Left forelimb (tissue), 1 donor: ENCODE measurements at places on chromosomes 11 and 22.

- DNase-seq, result no peak
Measured at GRCh38 chr11:102276362-102276761, 40.9 kb upstream of the BIRC3 start.

- DNase-seq, result no peak
Measured at GRCh38 chr11:36105743-36106581, 162.1 kb downstream of the LDLRAD3 start.

DNA sequence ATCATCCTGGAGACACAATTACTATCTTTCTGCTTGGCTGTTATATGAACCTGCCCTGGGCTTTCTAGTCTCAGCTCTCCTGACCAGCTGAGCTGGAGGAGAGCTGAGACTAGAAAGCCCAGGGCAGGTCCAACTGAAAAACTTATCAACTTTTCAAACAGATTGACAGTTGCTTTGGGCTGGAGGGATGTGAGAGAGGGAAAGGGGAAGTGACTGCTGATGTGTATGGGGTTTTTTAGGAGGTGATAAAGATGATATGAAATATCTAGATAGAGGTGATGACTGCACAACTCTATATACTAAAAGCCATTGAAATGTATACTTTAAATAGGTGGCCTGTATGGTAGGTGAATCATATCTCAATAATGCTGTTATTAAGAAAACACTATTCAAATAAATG is 60.2 kb upstream of the CHRM4 start:
- DNase-seq, result no peak

DNA sequence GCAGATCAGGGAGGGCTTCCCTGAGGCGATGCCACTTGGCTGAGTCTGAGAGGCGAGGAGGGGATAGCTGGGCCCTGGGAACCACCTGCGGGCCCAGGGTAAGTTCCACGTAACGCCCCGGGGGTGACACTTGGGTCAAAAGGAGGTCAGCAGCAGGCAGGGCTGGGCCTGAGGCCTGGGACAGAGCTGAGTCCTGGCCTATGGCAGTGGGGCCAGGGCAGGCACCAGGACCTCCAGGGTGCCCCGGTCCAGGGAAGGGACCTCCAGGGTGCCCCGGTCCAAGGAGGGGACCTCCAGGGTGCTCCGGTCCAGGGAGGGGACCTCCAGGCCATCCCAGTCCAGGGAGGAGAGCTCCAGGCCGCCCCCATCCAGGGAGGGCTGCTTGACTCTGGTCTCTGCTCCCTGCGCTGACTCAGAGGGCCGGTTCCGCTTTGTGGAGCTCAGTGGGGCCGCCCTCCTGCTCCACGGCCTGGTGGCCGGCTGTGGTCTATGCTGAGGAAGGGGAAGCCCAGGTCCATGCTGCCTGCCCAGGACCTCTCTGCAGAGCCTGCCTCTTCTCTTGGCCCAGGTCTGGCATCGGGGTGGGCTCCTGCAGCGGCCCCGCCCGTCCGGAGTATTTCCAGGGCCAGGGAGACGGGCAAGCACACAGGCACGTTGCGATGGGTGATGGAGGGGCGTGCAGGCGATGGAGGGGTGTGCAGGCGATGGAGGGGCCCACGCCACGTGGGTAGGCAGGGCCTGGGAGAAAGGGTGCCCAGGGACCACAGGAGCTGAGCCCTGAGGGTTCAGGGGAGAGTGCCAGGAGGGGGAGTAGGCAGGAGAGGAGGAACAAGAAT is 19.5 kb upstream of the WNT7B start:
- no peak for DNase-seq

GRCh38 chr11:12841946-12842630 is 167.0 kb upstream of the RASSF10 start:
- no peak for DNase-seq
